ENCODE measurements at places on chromosomes 1 and 21.
A peak's percentile ranks its signal among the peaks of the same experiment; 100 is the strongest.

DNA sequence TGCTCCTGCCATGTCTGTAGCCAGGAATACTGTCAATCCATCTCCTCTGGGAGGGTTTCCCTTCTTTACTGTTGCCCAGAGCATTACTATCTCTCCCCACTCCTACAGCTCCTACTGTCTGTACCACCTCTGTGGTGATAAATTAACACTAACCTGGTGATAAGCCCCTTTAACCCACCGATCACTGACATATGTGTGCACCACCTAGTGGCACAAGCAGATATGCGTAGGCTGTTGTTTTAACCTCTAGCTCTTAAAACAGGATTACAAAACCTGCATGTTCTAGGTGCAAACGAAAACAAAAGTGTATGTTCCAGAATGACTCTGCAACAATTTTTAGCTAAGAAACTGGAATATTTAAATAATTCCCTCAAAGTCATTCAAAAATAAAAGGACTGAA, 93.9 kb upstream of the BEND5 start:
- no peak overlapping the region for H3K27ac ChIP-seq
- no peaks in the 10 kb centered on the region for H3K27me3 ChIP-seq
- no peak for DNase-seq
- H3K4me1 ChIP-seq, result no peaks in the 10 kb centered on the region
- H3K4me3 ChIP-seq, result no peak overlapping the region

DNA sequence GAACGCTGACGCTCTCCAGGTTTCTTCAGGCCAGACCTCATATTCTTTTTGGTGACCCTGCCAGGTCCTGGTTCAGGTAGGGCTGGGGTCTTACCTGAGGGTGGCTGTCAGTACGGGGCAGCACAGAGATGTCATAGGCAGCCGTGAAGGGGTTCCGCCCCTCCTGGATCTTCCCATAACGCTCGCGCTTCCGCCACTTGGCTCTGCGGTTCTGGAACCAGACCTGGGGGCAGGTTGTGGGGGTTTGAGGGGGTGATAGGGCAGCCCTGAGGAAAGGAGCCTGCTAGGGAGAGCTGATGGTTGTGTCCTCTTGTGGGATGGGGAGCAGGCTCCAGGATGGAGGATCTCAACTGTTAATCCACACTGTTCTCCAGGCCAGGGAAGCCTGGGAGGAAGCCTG, 9.1 kb downstream of the ALX3 start:
- H3K4me1 ChIP-seq, result peaks cover 63% of the 10 kb centered on the region
- H3K27me3 ChIP-seq, result peaks cover 5% of the 10 kb centered on the region
- DNase-seq, result no peak

GRCh38 chr1:186474208-186474607, 13.3 kb upstream of the PDC start:
- no peak overlapping the region for H3K27ac ChIP-seq
- no peaks in the 10 kb centered on the region for H3K36me3 ChIP-seq
- H3K4me3 ChIP-seq, result no peak overlapping the region

DNA sequence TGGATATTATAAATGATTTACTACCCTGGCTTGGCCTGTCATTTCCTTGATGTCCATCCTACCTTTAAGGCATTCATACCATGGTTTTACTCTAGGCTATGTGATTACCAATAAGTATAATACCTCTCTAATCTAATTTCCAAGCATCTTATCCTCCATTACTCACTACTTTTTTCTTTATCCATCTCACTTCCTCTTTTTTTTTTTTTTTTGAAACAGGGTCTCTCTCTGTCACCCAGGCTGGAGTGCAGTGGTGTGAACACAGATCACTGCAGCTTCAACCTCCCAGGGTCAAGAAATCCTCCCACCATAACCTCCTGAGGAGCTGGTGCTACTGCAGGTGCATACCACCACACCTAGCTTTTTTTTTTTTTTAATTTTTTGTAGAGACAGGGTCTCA, 39.9 kb downstream of the INKA2 start:
- H3K27ac ChIP-seq, result no peak overlapping the region
- H3K4me3 ChIP-seq, result no peak overlapping the region
- peaks cover 9% of the 10 kb centered on the region for H3K4me1 ChIP-seq
- no peak for DNase-seq
- H3K36me3 ChIP-seq, result peaks cover 42% of the 10 kb centered on the region

DNA sequence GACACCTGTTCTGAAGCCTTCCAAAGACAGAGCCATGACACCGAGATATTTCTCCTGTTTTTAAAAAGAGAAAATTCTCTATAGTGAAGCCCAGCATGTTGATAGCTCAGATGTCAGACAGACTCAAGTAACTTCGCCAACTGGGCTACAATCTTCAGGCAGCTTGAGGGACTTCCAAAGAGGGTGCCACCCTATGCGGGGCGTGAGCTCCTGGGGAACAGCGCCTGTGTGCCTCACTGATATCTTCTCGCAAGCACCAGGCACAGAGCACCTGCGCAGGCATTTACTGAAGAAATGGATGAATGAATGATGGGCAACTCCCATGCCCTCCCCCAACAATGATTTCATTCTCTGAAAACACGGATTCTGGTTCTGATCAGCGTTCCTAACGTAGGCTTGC, 17.6 kb downstream of the RIPK4 start:
- no peak overlapping the region for H3K4me3 ChIP-seq
- H3K27ac ChIP-seq, result no peak overlapping the region
- DNase-seq, result no peak
- peaks cover 36% of the 10 kb centered on the region for H3K4me1 ChIP-seq
- no peaks in the 10 kb centered on the region for H3K36me3 ChIP-seq

GRCh38 chr1:55127827-55128343, 87.3 kb downstream of the USP24 start:
- DNase-seq, result peak; percentile 36
- peaks cover 64% of the 10 kb centered on the region for H3K36me3 ChIP-seq
- H3K4me1 ChIP-seq, result peaks cover 53% of the 10 kb centered on the region
- H3K27me3 ChIP-seq, result no peaks in the 10 kb centered on the region

GRCh38 chr1:41483001-41483850, 1.3 kb downstream of the EDN2 start:
- DNase-seq, result no peak
- H3K4me1 ChIP-seq, result peaks cover 55% of the 10 kb centered on the region
- H3K27me3 ChIP-seq, result peaks cover 5% of the 10 kb centered on the region
- no peak overlapping the region for H3K27ac ChIP-seq

DNA sequence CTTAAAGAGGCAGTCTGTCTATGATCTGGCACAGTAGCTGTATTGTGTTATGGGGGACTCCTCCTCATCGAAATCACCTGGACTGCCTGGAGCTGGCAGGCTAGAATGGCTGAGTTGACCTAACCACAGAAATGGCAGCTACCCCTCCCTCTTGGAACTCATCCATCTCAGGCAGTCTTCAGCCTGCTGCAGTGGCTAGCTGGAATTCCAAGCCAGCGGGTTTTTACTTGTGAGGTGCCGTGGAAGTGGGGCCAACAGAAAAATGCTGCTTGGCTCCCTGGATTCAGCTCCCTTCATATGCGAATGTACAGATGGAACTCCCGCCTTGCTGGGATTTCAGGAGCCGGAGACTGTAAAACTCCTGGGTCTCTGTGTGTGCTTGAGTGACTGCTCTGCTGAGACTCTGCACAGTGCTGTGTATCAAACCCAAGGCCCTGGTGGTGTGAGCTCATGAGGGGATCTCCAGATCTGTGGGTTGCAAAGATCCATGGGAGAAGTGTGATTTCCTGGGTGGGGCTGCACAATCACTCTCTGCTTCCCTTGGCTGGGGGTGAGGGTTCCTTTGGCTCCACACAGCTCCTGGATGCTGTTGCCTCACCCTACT, 316.9 kb downstream of the CTH start:
- no peaks in the 10 kb centered on the region for H3K4me1 ChIP-seq
- H3K27me3 ChIP-seq, result no peaks in the 10 kb centered on the region
- peaks cover 7% of the 10 kb centered on the region for H3K36me3 ChIP-seq

DNA sequence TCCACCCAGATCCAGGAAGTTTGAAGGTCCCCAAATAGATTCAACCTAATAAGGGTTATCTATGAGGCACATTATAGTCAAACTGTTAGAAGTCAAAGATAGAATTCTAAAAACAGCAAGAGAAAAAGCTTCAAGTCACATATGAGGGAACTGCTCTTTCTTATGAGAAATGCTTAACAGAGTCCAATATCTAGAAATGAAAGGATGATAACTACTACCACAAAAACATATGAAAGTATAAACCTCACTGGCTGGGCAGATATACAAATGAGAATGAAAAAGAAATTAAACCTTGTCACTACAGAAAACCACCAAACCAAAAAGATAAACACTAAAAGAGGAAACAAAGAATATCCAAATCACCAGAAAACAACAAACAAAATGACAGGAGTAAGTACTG, 201.8 kb downstream of the KCNH1 start:
- no peak for DNase-seq
- peaks cover 5% of the 10 kb centered on the region for H3K27me3 ChIP-seq
- H3K36me3 ChIP-seq, result no peaks in the 10 kb centered on the region
- no peak overlapping the region for H3K4me3 ChIP-seq

- peak; percentile 58 for DNase-seq
- peaks cover 30% of the 10 kb centered on the region for H3K4me1 ChIP-seq
- H3K27ac ChIP-seq, result peak overlapping the region; percentile 88
- peaks cover 37% of the 10 kb centered on the region for H3K36me3 ChIP-seq
Observed at GRCh38 chr1:229596925-229597699, 28.8 kb downstream of the TAF5L start.

- H3K27ac ChIP-seq, result peak overlapping the region; percentile 73
- H3K4me1 ChIP-seq, result peaks cover 57% of the 10 kb centered on the region
- H3K4me3 ChIP-seq, result peak overlapping the region; percentile 84
- peak; percentile 41 for DNase-seq
- H3K27me3 ChIP-seq, result no peaks in the 10 kb centered on the region
- no peaks in the 10 kb centered on the region for H3K36me3 ChIP-seq
Observed at GRCh38 chr21:44875316-44875700, 1.8 kb upstream of the PTTG1IP start.

DNA sequence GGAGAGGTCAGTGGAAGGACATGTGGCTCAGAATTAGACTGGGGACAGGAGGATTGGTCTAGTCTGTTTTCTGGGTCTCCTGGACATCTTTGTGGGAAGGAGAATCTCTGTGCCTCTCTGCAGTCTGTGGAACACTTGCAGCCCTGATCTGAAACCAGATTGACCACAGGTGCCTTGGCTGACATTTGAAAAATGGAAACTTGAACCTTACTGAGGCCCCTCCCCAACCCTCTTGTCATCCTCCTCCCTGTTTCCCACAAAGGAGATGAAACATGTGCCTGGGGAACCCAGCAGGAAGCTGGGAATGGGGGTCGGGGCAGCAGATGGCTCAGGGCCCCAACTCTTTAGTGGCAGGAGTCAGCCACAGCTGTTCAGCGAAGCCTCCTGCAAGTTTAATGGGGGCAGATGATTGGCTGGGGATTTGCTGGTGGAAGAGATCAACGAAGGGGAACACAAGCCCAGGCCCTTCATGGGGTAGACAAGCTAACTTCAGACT, 18.1 kb downstream of the VASH2 start:
- DNase-seq, result no peak
- peaks cover 6% of the 10 kb centered on the region for H3K4me1 ChIP-seq
- peaks cover 38% of the 10 kb centered on the region for H3K27me3 ChIP-seq
- H3K27ac ChIP-seq, result no peak overlapping the region
- no peak overlapping the region for H3K4me3 ChIP-seq
- H3K36me3 ChIP-seq, result no peaks in the 10 kb centered on the region

- H3K4me1 ChIP-seq, result peaks cover 57% of the 10 kb centered on the region
- H3K27me3 ChIP-seq, result no peaks in the 10 kb centered on the region
- H3K36me3 ChIP-seq, result peaks cover 19% of the 10 kb centered on the region
Observed at GRCh38 chr1:43206600-43207228, 34.6 kb downstream of the CFAP57 start.

DNA sequence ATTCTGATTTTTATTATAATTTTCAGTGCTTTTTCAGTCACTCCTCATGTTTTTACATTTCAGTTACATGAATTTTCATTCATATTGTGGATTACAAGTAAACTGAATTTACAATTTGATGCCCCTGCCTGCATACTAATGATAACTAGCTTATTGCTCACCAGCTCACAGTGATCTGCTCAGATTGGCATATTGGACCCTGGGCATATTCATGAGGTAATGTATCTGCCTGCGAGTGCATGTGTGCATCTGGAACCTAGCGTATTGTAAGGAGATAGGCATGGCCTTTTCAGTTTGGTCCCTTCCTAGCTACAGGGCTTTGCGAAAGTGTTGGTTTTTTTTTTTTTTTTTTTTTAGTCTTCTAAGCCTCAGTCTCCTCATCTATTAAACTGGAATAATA, 213.7 kb downstream of the SDCCAG8 start:
- no peak for DNase-seq
- H3K4me1 ChIP-seq, result peaks cover 43% of the 10 kb centered on the region
- no peaks in the 10 kb centered on the region for H3K36me3 ChIP-seq

GRCh38 chr1:207500306-207500705, 4.3 kb downstream of the CR1 start:
- H3K4me1 ChIP-seq, result peaks cover 6% of the 10 kb centered on the region
- no peak for DNase-seq
- no peak overlapping the region for H3K4me3 ChIP-seq

GRCh38 chr21:34261841-34262468, 101.9 kb upstream of the KCNE2 start:
- no peaks in the 10 kb centered on the region for H3K4me1 ChIP-seq
- H3K4me3 ChIP-seq, result no peak overlapping the region
- DNase-seq, result no peak
- H3K27me3 ChIP-seq, result peaks cover 25% of the 10 kb centered on the region

GRCh38 chr1:183096894-183097293, 73.7 kb downstream of the LAMC1 start:
- no peak for DNase-seq
- no peak overlapping the region for H3K4me3 ChIP-seq

DNA sequence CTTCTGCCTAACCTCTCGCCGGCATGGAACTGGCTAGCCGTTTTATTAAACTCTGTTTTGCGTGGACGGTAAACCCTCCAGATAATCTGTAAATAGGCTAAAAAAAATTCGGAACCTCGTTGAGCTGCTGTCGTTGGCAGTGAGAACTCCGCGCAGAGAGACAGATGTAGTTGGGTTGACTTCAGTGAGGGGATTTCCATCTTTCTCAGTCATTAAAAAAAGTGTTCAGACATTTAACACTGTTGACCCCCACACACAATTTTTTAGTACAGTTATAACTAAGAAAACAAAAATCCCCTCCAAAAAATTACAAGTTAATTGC, 464 bp downstream of the PARK7 start:
- H3K4me1 ChIP-seq, result peaks cover 24% of the 10 kb centered on the region
- no peaks in the 10 kb centered on the region for H3K27me3 ChIP-seq
- H3K4me3 ChIP-seq, result peak overlapping the region; percentile 99
- peaks cover 21% of the 10 kb centered on the region for H3K36me3 ChIP-seq
- DNase-seq, result no peak

Data from HFFc6 (cell line).